ENCODE measurements at places on chromosomes 3 and 15. TPM values are rescaled to one million over a fixed set of nuclear protein-coding genes. Genes with fewer than 3 reads are reported as not detected.

GRCh38 chr3:11199902-11200845 is 45.9 kb downstream of the HRH1 start:
- no peak overlapping the region for H3K27ac ChIP-seq
- H3K27me3 ChIP-seq, result no peaks in the 10 kb centered on the region
- no peaks in the 10 kb centered on the region for H3K36me3 ChIP-seq
- DNase-seq, result no peak

DNA sequence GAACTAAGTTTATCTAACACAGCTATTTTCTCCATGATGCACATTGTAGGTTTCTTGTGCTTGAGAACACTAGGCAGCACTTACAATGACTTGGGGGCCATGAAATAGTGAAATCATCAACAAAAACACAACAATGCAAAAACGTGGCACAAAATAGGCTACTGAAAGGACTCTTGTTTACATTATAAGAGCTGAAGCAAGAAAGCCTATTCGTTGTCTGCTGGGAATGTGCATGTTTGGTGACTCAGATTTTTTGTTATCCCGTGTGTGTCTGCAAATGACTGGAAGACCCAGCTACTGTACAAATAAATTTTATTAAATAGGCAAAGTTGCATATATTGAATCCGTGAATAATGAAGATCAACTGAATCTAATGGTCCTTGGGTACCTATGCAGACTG is 85.0 kb downstream of the TCF12 start:
- no peak for DNase-seq
- no peaks in the 10 kb centered on the region for H3K27me3 ChIP-seq
- H3K4me1 ChIP-seq, result no peaks in the 10 kb centered on the region
- H3K36me3 ChIP-seq, result no peaks in the 10 kb centered on the region
- H3K4me3 ChIP-seq, result no peak overlapping the region

GRCh38 chr15:82944821-82945220 is 7.7 kb downstream of the HOMER2 start:
- no peaks in the 10 kb centered on the region for H3K27me3 ChIP-seq
- H3K36me3 ChIP-seq, result no peaks in the 10 kb centered on the region
- H3K27ac ChIP-seq, result no peak overlapping the region
- no peak for DNase-seq
- no peak overlapping the region for H3K4me3 ChIP-seq
- H3K4me1 ChIP-seq, result no peaks in the 10 kb centered on the region

GRCh38 chr15:84761607-84762131 is 13.3 kb downstream of the ZNF592 start:
- peak overlapping the region; percentile 51 for H3K27ac ChIP-seq
- no peak overlapping the region for H3K4me3 ChIP-seq
- DNase-seq, result peak; percentile 32

GRCh38 chr15:82113106-82113715 is 67.4 kb upstream of the MEX3B start:
- no peaks in the 10 kb centered on the region for H3K27me3 ChIP-seq
- H3K4me1 ChIP-seq, result no peaks in the 10 kb centered on the region
- no peak overlapping the region for H3K27ac ChIP-seq
- H3K4me3 ChIP-seq, result no peak overlapping the region
- no peaks in the 10 kb centered on the region for H3K36me3 ChIP-seq
- no peak for DNase-seq

DNA sequence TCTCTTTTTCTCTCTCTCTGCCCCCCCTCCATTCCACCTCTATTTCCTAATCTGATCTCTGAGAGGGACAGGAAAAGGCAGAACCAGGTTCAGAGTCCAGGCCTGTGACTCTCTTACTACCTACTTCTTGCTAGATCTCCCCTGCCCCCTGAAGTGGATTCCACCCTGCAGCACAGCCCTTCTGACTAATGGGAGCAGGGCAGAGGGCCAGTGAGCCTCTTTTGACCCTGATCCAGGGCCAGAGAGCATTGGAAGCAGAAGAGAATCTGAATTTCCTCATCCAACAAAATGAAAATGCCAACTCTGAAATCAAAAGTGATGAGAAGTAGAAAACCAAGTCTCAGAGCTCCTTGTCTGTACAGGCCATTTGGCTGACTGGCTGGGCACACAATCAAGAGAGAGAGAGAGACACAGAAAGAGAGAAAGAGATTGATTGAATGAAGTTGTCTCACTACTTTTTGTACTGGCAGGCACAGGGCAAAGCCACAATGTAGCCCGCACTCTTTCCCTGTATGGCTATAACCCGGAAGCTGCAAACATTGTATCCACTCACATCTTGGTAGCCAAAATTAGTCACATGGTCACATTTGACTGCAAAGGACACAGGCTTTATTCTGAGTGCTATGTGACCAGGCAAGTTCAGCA is 31.6 kb upstream of the GLCE start:
- H3K4me1 ChIP-seq, result no peaks in the 10 kb centered on the region
- H3K27me3 ChIP-seq, result no peaks in the 10 kb centered on the region
- DNase-seq, result no peak
- H3K4me3 ChIP-seq, result no peak overlapping the region
- no peaks in the 10 kb centered on the region for H3K36me3 ChIP-seq

The AP4E1 gene
- total RNA-seq, result 11.7 TPM

DNA sequence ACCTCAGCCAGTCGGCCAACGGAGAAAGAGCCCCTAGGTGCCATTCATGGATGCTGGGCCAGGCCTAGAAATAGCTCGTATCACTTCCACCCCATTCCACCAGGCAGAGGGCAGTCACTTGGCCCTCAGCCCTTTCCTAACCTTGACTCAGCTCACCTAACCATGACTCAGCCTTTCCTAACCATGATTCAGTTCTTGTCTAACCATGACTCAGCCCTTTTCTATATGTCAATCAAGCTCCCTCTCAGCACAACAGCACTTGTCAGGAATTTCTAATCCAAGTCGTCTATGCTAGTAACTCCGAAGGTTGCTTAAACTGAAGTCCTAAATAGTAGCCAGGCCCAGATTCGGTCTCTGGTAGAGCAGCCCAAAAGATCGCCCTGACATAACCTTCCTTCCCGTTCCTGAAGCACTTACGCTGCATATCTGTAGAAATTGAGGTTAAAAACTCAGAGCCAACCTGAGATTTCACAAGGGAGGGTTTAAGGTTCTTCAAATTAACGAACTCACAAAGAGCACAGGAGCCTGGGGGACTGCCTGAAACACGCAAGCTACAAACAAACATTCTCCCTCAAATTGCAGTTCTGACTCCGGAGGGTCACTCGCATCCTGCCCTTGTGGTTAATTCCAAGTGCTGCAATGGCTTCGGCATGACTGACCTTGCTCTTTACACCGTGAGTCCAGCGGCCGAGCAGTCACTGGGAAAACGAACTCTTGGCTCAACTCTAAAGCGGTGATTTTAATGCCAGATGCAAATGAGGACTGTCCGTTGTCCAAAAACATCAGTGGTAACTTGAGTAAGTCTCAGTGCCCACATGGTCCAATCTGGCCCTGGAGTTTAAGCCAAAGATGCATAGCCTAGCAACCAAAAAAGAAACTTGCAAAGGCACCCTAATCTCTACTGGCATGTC is 99.9 kb downstream of the ADAMTS17 start:
- no peaks in the 10 kb centered on the region for H3K4me1 ChIP-seq
- no peaks in the 10 kb centered on the region for H3K27me3 ChIP-seq
- H3K36me3 ChIP-seq, result no peaks in the 10 kb centered on the region
- DNase-seq, result no peak
- no peak overlapping the region for H3K4me3 ChIP-seq

DNA sequence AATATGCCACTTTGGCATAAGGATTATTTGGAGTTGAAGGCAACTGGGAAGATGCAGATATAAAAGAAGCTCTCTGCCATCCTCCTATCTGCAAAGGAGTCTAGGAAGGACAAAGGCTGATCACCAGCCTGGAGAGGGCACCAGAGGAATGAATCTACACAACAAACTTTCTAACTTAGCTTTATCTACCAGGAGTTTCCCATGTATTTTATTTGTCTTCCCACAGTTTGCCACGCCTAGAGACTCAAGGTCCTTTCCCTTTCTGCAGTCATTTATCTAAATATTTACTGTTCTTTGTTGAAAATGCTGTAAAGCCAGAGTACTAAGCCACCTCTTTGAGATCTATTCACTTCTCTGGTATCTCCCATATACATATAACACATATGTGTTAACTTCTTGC is 32.2 kb downstream of the GPR176 start:
- DNase-seq, result no peak
- H3K27ac ChIP-seq, result no peak overlapping the region
- no peak overlapping the region for H3K4me3 ChIP-seq
- H3K4me1 ChIP-seq, result no peaks in the 10 kb centered on the region
- no peaks in the 10 kb centered on the region for H3K36me3 ChIP-seq

The SLC28A1 gene
- total RNA-seq, result not detected

DNA sequence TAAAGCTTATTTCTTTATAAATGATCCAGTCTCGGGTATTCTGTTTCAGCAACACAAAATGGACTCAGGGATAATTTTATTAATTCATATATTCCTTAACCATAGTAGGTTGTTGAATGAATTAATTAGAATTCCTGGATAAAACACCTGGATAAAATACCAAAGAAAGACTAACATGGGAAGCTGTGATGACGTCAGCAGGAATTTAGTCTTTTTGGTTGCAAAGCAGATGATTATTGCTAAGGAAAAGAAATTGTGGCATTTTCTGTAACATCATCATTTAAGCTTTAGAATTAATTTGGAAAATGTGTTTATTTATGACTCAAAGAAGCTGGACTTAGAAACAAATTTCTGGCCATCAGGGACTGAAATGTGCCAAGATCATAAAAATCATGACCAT is 228.3 kb upstream of the ZBTB20 start:
- no peaks in the 10 kb centered on the region for H3K27me3 ChIP-seq
- no peak overlapping the region for H3K27ac ChIP-seq
- no peak for DNase-seq
- H3K4me1 ChIP-seq, result no peaks in the 10 kb centered on the region
- H3K36me3 ChIP-seq, result no peaks in the 10 kb centered on the region

DNA sequence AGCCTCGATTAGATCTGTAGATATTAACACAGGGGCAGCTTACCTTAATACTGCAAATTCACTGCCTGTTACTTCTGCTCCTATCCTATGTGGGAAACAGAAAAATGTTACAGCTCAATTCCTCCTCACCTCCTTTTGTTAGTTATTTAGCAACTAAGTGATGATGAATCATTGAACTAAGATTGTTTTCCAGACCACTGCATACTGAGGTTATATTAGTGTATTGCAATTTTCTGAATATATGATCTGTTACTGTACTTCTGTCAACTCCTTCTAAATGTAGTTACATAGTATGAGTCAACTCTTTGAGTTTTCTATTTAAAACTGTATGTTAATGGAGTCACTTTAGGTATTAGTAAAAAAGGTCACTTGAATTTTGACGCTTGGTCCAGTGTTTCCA is 331.5 kb upstream of the SLCO3A1 start:
- no peak overlapping the region for H3K27ac ChIP-seq
- no peak overlapping the region for H3K4me3 ChIP-seq
- H3K4me1 ChIP-seq, result peaks cover 12% of the 10 kb centered on the region
- no peaks in the 10 kb centered on the region for H3K27me3 ChIP-seq
- no peaks in the 10 kb centered on the region for H3K36me3 ChIP-seq

DNA sequence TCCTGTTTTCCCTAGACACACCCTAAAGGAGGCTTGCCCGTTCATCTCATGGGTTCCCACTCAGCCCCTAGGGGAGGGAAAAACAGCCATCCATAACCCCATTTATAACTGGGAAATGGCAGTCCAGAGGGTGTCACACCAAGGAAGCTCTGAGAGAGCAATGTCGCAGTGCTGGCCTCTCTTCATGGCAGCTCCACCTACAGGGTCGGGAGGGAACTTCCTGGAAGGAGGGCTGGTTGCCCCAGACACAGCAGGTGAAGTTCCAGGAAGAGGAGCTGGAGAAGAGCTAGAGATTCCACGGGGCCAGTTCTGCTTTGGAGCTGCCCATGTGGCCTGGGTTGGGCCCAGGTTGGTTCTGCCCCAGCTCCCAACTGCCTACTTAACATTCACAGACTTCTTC is 22.3 kb upstream of the LINGO1 start:
- no peak overlapping the region for H3K27ac ChIP-seq
- no peaks in the 10 kb centered on the region for H3K36me3 ChIP-seq
- DNase-seq, result no peak

DNA sequence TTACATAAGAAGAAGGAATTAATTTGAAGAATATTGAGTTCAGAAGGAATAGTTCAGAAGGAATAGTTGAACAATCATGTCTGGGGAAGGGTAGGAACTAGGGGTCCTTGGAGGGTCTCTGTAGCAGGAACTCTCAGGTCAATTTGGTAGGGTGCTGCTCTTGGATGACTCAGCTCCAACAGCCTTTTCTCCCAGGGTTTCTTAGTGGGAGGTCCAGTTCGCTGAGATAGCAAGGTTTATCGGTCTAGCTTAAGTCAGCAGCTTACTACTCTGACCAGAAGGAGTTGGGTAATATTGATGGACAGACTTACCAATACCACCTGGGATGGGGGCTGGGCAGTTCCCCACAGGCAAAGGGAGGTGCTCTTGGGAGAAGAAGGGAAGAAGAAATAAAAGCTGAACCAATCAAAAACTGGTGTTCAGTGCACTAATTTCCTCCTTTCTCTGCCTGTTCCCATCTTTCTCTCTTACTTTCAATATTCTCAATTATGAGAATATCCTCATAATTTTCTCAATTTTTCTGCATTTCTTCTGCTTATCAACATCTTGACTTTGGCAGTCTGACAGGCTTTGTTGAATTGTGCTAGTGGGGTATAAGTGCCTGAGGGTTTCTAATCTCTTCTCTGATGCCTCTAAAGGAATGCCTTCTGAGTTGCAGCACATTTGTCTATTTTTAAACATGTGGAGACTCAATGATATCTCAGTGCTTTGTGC is 14.4 kb upstream of the MITF start:
- no peaks in the 10 kb centered on the region for H3K36me3 ChIP-seq
- no peak overlapping the region for H3K27ac ChIP-seq
- H3K27me3 ChIP-seq, result no peaks in the 10 kb centered on the region
- no peak for DNase-seq

GRCh38 chr15:29840926-29841325 is 18.7 kb upstream of the TJP1 start:
- DNase-seq, result no peak
- no peak overlapping the region for H3K4me3 ChIP-seq
- no peaks in the 10 kb centered on the region for H3K36me3 ChIP-seq
- H3K4me1 ChIP-seq, result no peaks in the 10 kb centered on the region

The SLC22A13 gene
- 0.53 TPM for total RNA-seq

The GHRL gene
- 0.35 TPM for total RNA-seq

The HHLA2 gene
- total RNA-seq, result 0.43 TPM

- no peaks in the 10 kb centered on the region for H3K36me3 ChIP-seq
- no peak overlapping the region for H3K27ac ChIP-seq
- H3K4me3 ChIP-seq, result no peak overlapping the region
- H3K4me1 ChIP-seq, result no peaks in the 10 kb centered on the region
Observed at GRCh38 chr3:55128225-55128823, 200.5 kb upstream of the LRTM1 start.

- H3K27me3 ChIP-seq, result no peaks in the 10 kb centered on the region
- peaks cover 41% of the 10 kb centered on the region for H3K4me1 ChIP-seq
- peak; percentile 77 for DNase-seq
- peak overlapping the region; percentile 12 for H3K4me3 ChIP-seq
- peak overlapping the region; percentile 67 for H3K27ac ChIP-seq
Observed at GRCh38 chr3:187041362-187042307, 97.7 kb downstream of the RPL39L start.

All from naive thymus-derived CD4-positive, alpha-beta T cell (primary cell).